Gastrocnemius medialis (tissue), 4 donors: ENCODE measurements at places on chromosomes 5 and 9. TPM values are rescaled to one million over a fixed set of nuclear protein-coding genes. Genes with fewer than 3 reads are reported as not detected.

GRCh38 chr9:80994892-80995291 is 694.5 kb downstream of the TLE1 start:
- no peaks in the 10 kb centered on the region for H3K27me3 ChIP-seq
- H3K4me3 ChIP-seq: no peak overlapping the region
- DNase-seq: no peak
- H3K36me3 ChIP-seq: no peaks in the 10 kb centered on the region
- H3K27ac ChIP-seq: no peak overlapping the region

- H3K4me3 ChIP-seq: no peak overlapping the region
- no peaks in the 10 kb centered on the region for H3K36me3 ChIP-seq
- H3K27me3 ChIP-seq: no peaks in the 10 kb centered on the region
- no peak overlapping the region for H3K27ac ChIP-seq
These were observed 413.6 kb downstream of the ELAVL2 start for GRCh38 chr9:23412458-23412857.

- no peak for DNase-seq
- H3K27me3 ChIP-seq: peaks cover 4% of the 10 kb centered on the region
- H3K4me1 ChIP-seq: peaks cover 3% of the 10 kb centered on the region
- no peak overlapping the region for H3K4me3 ChIP-seq
These were observed 47.0 kb upstream of the EXOC3 start for GRCh38 chr5:395921-396530.

- H3K4me3 ChIP-seq: no peak overlapping the region
- no peaks in the 10 kb centered on the region for H3K27me3 ChIP-seq
- no peaks in the 10 kb centered on the region for H3K4me1 ChIP-seq
- DNase-seq: no peak
These were observed 36.2 kb upstream of the OTULIN start for GRCh38 chr5:14628346-14628745.

GRCh38 chr9:125744616-125745015 is 2.6 kb upstream of the PBX3 start:
- DNase-seq: no peak
- H3K27me3 ChIP-seq: peaks cover 12% of the 10 kb centered on the region
- peaks cover 15% of the 10 kb centered on the region for H3K4me1 ChIP-seq
- H3K27ac ChIP-seq: no peak overlapping the region

The PCA3 gene
- not detected for total RNA-seq
